Endothelial cell of umbilical vein (primary cell): ENCODE measurements at places on chromosomes 3 and 15. TPM values are rescaled to one million over a fixed set of nuclear protein-coding genes. Genes with fewer than 3 reads are reported as not detected.

- H3K4me1 ChIP-seq: no peaks in the 10 kb centered on the region
- no peak overlapping the region for H3K27ac ChIP-seq
- no peaks in the 10 kb centered on the region for H3K36me3 ChIP-seq
- H3K4me3 ChIP-seq: no peak overlapping the region
- no peak for DNase-seq
- no peaks in the 10 kb centered on the region for H3K27me3 ChIP-seq
Measured at GRCh38 chr3:176375519-176375918, 821.8 kb downstream of the TBL1XR1 start.

DNA sequence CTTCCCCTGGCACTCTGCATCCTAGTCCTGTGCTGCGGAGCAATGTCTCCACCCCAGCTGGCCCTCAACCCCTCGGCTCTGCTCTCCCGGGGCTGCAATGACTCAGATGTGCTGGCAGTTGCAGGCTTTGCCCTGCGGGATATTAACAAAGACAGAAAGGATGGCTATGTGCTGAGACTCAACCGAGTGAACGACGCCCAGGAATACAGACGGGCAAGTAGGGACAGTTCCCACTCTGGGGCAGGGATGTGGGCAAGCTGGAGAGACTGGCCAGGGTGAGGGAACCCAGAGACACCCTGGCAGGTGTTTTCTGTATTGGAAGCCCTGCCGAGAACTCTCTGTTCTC lies 247 bp downstream of the FETUB start:
- no peaks in the 10 kb centered on the region for H3K27me3 ChIP-seq
- H3K27ac ChIP-seq: no peak overlapping the region
- H3K4me3 ChIP-seq: no peak overlapping the region
- no peaks in the 10 kb centered on the region for H3K36me3 ChIP-seq

Gene GATA2
- 62.2 and 63.9 TPM in 2 replicates for total RNA-seq

Gene ZBED2
- total RNA-seq: not detected in 2 replicates

- no peaks in the 10 kb centered on the region for H3K36me3 ChIP-seq
- H3K4me3 ChIP-seq: peak overlapping the region; percentile 81
- H3K27ac ChIP-seq: peak overlapping the region; percentile 87
- no peak for DNase-seq
- H3K4me1 ChIP-seq: peaks cover 19% of the 10 kb centered on the region
- no peaks in the 10 kb centered on the region for H3K27me3 ChIP-seq
Measured at GRCh38 chr3:32501783-32502117, 902 bp downstream of the CMTM6 start.

Gene MFAP1
- 29.3 and 30.5 TPM in 2 replicates for total RNA-seq

GRCh38 chr3:105527949-105528348 lies 161.2 kb downstream of the ALCAM start:
- no peak overlapping the region for H3K4me3 ChIP-seq
- no peaks in the 10 kb centered on the region for H3K27me3 ChIP-seq
- no peak overlapping the region for H3K27ac ChIP-seq
- peaks cover 3% of the 10 kb centered on the region for H3K4me1 ChIP-seq
- H3K36me3 ChIP-seq: no peaks in the 10 kb centered on the region
- DNase-seq: no peak

DNA sequence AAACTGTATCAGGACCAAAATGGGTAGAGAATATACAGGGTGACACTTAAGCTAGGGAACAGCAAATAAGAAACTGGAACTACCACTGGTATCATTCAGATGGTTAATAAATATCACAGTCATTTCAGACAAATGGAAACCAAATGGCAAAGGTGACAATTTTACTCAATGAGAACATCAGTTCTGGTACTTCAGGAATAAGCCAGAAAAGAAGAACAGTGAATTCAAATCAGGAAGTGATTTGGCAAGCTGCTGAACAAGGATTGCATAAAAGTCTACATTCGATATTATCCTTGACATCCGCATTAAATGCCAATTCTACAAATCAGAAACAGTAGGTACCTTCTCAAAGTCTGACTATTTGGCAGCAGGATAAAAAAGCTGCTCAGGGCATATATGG lies 23.5 kb upstream of the STIMATE start:
- DNase-seq: no peak
- no peak overlapping the region for H3K27ac ChIP-seq
- peaks cover 11% of the 10 kb centered on the region for H3K4me1 ChIP-seq
- H3K4me3 ChIP-seq: no peak overlapping the region

GRCh38 chr3:10577486-10577885 lies 72.1 kb upstream of the ATP2B2 start:
- H3K4me3 ChIP-seq: no peak overlapping the region
- DNase-seq: no peak
- no peaks in the 10 kb centered on the region for H3K4me1 ChIP-seq
- no peaks in the 10 kb centered on the region for H3K36me3 ChIP-seq
- H3K27ac ChIP-seq: no peak overlapping the region

- DNase-seq: no peak
- H3K4me1 ChIP-seq: no peaks in the 10 kb centered on the region
- H3K27me3 ChIP-seq: no peaks in the 10 kb centered on the region
- no peak overlapping the region for H3K27ac ChIP-seq
- H3K4me3 ChIP-seq: no peak overlapping the region
Measured at GRCh38 chr3:40518848-40519247, 5.9 kb upstream of the ZNF621 start.

Gene PPP1R14D
- not detected in 2 replicates for total RNA-seq

GRCh38 chr3:9508781-9509180 lies 44.8 kb downstream of the LHFPL4 start:
- H3K27ac ChIP-seq: no peak overlapping the region
- H3K36me3 ChIP-seq: no peaks in the 10 kb centered on the region
- no peaks in the 10 kb centered on the region for H3K4me1 ChIP-seq
- no peak overlapping the region for H3K4me3 ChIP-seq

DNA sequence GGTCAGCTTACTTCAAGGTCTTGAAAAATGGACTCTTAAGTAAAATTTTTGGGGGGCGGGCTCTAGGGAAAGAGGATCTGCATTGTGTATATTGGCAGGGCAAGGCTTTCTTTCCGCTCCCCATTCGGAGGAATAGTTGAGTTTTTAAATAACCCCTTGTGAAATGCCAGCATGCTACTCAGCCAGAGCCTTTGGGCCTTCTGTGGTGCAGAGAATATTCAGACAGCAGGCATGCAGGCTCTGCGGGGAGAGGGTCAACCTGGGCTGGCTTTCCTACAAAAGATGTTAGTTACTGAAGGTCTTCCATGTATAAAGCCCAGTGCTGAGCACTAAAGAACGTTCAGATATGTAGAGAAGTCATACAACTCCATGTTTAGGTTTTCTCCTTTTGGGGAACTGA lies 40.6 kb downstream of the ADAMTSL3 start:
- no peak overlapping the region for H3K27ac ChIP-seq
- H3K27me3 ChIP-seq: no peaks in the 10 kb centered on the region
- no peaks in the 10 kb centered on the region for H3K36me3 ChIP-seq
- H3K4me1 ChIP-seq: no peaks in the 10 kb centered on the region

- no peaks in the 10 kb centered on the region for H3K36me3 ChIP-seq
- no peak for DNase-seq
- H3K4me3 ChIP-seq: no peak overlapping the region
- no peak overlapping the region for H3K27ac ChIP-seq
- peaks cover 44% of the 10 kb centered on the region for H3K27me3 ChIP-seq
Measured at GRCh38 chr3:72887343-72887704, 522 bp upstream of the GXYLT2 start.

Gene RBSN
- 23.1 and 23.6 TPM in 2 replicates for total RNA-seq

DNA sequence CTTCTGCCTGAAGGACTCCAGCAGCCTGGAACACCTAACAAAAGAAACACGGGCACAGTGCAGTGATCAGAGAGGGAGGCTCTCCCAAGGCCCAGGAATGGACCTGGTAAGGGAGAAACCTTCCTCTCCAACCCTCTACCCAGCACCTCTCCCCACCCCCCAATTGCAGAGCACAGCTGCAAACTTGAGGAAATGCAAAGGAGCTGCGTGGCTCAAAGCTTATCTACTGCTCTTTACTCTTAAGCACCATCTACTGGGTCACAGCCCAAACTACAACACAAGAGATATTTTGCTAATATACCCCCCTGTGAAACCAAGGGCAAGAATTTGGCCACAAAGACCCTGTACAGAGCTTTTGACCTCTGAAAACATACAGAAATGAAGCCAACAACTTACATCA lies 328.3 kb downstream of the OXSM start:
- H3K27ac ChIP-seq: no peak overlapping the region
- H3K4me3 ChIP-seq: no peak overlapping the region
- no peak for DNase-seq
- H3K27me3 ChIP-seq: no peaks in the 10 kb centered on the region

DNA sequence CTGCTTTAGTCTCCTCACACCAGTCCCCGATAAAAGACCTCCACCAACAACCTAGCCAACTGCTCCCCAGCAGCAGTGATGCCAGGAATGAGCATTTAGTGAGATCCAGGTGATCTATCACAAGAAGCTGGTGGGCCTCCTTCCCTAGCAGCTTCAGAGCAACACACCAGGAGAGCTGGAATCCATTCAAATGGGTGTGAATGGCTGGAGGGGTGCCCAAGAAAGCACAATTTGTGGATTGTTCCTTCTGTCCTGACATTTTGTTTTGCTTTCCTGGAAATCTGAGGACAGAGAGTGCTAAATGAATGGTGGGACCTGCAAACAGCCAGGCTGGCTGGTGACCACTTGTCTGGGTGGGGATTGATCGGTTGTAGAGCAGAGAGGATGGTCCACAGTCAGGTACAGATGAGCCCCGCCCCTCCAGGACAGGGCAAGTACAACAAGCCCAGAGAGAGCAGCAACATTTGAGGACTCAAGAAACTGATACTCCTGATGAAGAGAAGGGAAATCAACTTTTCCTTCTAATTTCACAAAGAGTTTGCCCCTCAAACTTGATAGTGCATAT lies 316.8 kb downstream of the VPS13C start:
- no peaks in the 10 kb centered on the region for H3K36me3 ChIP-seq
- no peaks in the 10 kb centered on the region for H3K27me3 ChIP-seq
- no peak overlapping the region for H3K4me3 ChIP-seq

Gene RTP1
- not detected in 2 replicates for total RNA-seq

DNA sequence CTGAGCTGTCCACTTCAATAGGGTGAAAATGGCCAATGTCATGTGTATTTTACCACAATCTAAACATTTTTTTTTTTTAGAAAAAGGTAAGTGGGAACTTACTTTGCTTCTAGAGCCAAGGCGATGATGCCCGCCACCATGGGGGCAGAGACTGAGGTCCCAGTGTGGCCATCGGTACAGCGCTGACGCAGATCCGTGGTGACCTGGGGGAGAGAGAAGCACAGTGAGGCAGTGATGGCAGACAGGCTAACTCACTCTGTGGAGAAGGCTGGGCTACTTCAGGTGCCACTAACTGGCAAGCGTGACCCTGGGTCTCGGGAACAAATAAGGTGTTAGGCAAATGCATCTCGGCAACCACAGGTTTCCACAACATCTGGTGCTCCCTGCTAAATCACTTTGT lies 94.3 kb upstream of the SNRPA1 start:
- no peak overlapping the region for H3K27ac ChIP-seq
- H3K36me3 ChIP-seq: no peaks in the 10 kb centered on the region
- H3K4me3 ChIP-seq: no peak overlapping the region
- no peaks in the 10 kb centered on the region for H3K4me1 ChIP-seq
- no peaks in the 10 kb centered on the region for H3K27me3 ChIP-seq

GRCh38 chr3:54791501-54792156 lies 136.2 kb downstream of the LRTM1 start:
- H3K4me3 ChIP-seq: no peak overlapping the region
- H3K27me3 ChIP-seq: no peaks in the 10 kb centered on the region
- DNase-seq: no peak
- H3K27ac ChIP-seq: no peak overlapping the region
- no peaks in the 10 kb centered on the region for H3K36me3 ChIP-seq

DNA sequence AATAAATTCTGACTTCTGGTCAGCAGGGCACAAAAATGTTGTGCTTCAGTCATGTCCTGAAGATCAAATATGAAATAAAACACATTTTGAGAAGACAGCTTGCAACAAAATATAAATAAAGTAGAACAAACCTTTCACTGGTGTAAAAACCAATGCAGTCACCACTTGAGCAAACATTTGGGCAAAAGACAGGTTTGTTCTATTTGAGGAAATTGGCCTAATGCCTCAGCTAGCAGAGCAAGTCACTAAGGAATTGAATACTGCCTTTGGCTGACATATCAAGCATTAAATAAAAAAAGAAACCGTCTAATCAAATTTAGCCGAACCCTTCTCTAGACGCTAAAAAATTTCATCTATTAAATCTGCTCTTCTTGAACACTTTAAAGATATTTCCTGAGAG lies 475.4 kb upstream of the CNTN3 start:
- no peaks in the 10 kb centered on the region for H3K4me1 ChIP-seq
- H3K36me3 ChIP-seq: no peaks in the 10 kb centered on the region
- H3K4me3 ChIP-seq: no peak overlapping the region
- no peaks in the 10 kb centered on the region for H3K27me3 ChIP-seq
- H3K27ac ChIP-seq: no peak overlapping the region
- no peak for DNase-seq

Gene SLC51A
- total RNA-seq: not detected in 2 replicates

- H3K4me1 ChIP-seq: peaks cover 13% of the 10 kb centered on the region
- H3K36me3 ChIP-seq: no peaks in the 10 kb centered on the region
- no peak overlapping the region for H3K27ac ChIP-seq
- H3K27me3 ChIP-seq: no peaks in the 10 kb centered on the region
Measured at GRCh38 chr15:99164119-99164518, 59.2 kb downstream of the SYNM start.

DNA sequence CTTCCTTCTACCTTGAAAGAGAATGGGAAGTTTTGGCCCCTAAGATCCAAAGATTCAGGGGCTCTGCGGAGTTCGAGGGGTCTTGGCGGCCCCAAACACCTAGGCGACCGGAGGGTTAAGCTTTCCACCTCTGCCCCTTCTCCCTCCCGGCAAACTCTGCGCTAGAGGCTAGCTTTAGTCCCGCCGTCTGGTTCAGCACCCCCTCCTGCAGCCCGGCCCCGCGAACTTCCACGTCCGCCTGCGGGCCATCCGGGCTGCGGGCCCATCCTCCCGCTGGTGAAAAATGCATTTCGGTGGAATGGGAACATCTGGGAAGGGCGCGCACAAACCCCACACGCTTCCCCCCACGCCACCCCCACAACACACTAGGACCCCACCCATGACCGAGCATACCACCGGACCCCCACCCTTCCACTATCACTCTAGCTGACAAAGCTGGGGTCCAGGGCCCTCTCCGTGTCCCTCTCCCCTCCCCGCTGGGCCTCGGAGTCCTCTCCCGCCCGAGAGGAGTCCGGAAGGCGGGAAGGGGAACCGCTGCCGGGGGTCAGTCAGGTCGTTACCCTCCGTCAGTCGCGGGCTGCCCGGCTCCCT lies 1.0 kb downstream of the SHOX2 start:
- DNase-seq: no peak
- H3K4me1 ChIP-seq: peaks cover 8% of the 10 kb centered on the region
- peaks cover 67% of the 10 kb centered on the region for H3K27me3 ChIP-seq
- H3K36me3 ChIP-seq: no peaks in the 10 kb centered on the region
- H3K27ac ChIP-seq: no peak overlapping the region

Gene UROC1
- total RNA-seq: not detected in 2 replicates

Gene SPINT1
- 3.6 and 4.2 TPM in 2 replicates for total RNA-seq

Gene SLC6A11
- total RNA-seq: not detected in 2 replicates

Gene CFAP100
- not detected in 2 replicates for total RNA-seq

Gene CLDN16
- not detected in 2 replicates for total RNA-seq

Gene CHMP2B
- 22.0 and 28.8 TPM in 2 replicates for total RNA-seq

GRCh38 chr3:157240408-157240807 lies 80.5 kb upstream of the CCNL1 start:
- H3K4me3 ChIP-seq: no peak overlapping the region
- DNase-seq: no peak
- H3K27ac ChIP-seq: no peak overlapping the region
- no peaks in the 10 kb centered on the region for H3K27me3 ChIP-seq

- no peak overlapping the region for H3K27ac ChIP-seq
- DNase-seq: no peak
- H3K4me3 ChIP-seq: no peak overlapping the region
- H3K4me1 ChIP-seq: no peaks in the 10 kb centered on the region
Measured at GRCh38 chr3:27616031-27616430, 106.1 kb downstream of the EOMES start.
